ENCODE measurements at places on chromosomes 11 and 22.

DNA sequence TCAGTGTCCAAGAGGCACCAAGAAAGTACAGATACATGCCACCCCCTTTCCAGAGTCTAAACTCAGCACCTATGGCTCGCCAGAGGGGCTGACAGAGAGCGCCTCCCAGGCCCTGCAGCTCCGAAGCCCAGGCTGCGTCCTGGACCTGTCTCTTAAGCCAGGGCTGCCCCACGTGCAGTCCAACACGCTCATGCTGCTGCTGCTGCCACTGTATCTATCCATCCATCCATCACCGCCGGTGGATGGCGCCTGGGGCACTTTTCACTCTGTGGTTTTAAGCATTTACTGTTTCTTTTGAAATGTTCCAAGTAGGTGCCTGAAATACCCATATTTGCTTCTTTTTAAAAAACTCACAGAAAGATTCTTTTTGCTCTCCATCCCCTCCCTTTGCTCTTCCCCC lies 41.8 kb downstream of the MACROD1 start:
- no peak for DNase-seq

- no peak for DNase-seq
These were observed 64.1 kb upstream of the EED start for GRCh38 chr11:86180423-86180822.

GRCh38 chr11:1436468-1437039 lies 46.8 kb downstream of the BRSK2 start:
- no peak for DNase-seq

GRCh38 chr11:16114431-16114830 lies 241.9 kb downstream of the SOX6 start:
- DNase-seq: no peak

GRCh38 chr11:118057251-118058145 lies 19.4 kb upstream of the TMPRSS4 start:
- DNase-seq: no peak

DNA sequence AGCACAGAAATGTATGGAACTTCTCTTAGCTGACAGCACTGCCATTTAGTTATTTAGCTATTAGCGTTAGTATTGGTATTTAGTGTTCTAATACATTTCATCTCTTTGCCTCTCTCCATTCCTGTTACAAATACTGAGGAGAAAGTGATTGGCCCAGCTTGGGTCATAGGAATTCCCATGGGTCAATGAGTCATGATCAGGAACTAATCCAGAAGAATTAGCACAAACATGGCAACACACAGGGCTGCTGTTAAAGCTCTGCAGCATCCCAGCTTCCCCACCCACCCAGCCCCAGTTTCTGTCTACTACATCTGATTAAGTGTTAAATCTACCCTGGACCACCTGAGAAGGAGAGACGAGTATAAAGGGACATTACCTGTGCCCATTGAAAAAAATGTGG lies 36.1 kb downstream of the PDGFD start:
- DNase-seq: no peak

DNA sequence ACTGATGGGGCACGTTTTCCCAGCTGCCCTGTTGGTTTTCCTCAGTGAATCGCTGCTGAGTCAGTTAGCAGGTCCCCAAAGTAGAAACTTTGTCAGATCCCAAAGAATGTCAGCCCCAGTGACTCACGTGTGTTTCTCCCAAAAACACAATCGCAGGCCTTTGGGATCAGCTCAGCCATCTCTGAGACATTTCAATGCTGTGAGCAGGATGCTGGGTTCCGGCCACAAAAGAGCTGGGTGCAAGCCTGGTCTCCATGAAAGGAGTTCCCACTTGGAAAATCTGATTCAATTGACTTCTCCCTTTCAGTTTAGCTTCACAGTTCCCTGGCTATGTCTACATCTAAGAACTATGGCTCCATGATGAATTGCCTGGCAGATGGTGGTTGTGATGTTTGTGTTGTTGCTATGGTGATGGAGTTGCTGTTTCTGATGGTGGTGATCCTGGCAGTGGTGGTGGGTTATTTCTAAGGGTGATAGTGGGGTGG lies 28.0 kb downstream of the MYEOV start:
- DNase-seq: no peak

DNA sequence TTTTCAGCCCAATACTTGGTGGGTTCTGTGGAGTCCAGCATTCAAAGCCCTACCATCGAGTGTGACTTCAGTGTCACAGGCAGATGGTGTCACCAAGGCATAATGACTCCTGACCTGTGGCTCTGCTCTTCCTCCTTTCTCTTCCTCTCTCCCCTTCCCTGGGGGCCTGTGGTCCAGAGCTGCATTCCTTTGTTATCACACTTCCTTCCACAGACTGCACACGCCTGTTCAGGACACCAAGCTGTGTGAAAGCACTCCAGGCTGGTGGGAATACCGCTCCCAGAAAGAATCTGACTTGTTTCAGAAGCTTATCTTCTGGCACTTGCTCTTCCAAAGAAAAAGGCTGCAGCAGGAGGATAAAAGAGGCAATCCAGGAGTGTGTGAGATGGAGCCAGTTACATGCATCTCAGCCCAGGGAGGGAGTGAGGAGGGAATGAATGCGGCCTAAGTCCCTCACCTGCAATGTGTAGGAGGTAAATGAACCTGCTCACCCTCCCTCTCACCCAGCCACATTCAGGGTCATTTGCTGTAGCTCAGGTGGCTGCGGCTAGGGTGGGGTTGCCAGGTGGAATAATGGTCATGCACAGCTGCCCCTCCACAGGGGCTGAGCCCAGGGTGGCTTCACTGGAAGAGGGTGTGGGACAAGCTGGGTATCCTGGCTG lies 79.3 kb downstream of the ADAMTS15 start:
- no peak for DNase-seq

- DNase-seq: no peak
These were observed 15.7 kb upstream of the KCNJ11 start for GRCh38 chr11:17403980-17404759.

GRCh38 chr11:93905384-93905783 lies 55.0 kb upstream of the VSTM5 start:
- no peak for DNase-seq

DNA sequence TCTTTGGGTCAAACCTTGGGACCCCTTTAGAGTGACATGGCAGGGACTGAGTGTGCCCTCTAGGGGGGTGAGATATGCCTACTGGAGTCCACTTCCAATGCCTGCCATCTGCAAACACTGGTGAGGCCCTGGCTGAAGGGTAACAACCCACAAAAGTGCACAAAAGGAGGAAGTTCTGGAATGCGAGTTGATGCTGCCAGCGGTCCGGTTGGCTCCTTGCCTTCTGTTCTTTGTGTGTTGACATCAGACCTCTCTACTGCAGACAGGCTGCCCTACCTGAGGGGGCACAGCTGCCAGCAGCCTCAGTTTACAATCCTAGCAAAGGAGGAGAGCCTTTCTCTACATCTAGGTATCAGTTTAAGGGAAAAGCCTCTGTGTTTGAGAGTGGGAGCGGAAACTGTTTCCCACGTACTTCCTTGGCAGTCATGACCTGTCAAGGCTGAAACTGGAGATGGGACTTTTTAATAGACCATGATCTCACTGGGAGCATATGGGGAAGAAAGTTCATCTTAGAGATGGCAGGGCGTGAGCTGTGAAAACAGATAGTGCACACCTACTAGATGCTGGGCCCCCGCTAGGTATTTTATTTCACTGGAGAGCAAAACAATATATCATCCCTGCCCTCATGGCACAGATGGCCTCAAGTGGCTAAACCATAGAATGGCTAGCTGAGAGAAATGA lies 27.2 kb downstream of the BMAL1 start:
- no peak for DNase-seq

GRCh38 chr22:44363013-44363979 lies 50.5 kb upstream of the SHISAL1 start:
- DNase-seq: peak; percentile 74

GRCh38 chr11:129225190-129225589 lies 33.1 kb upstream of the ARHGAP32 start:
- no peak for DNase-seq

- no peak for DNase-seq
These were observed 7.2 kb downstream of the SUN2 start for GRCh38 chr22:38748487-38749136.

DNA sequence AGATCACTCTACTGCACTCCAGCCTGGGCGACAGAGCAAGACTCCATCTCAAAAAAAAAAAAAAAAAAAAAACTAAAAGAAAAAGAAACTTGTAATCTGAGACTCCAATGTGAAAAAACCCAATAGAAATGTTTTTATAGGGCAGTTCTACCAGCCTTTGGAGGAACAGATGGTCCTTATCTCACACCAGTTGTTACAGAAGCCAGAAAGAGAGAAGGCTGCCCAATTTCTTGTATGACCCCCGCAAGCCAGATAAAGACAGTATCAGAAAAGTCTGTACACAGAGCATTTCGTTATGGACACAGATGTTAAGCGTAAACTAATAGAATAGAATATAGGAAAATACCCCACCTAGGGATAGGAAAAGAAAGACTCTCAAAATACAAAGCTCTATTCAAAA lies 11.3 kb upstream of the TSGA10IP start:
- DNase-seq: no peak

GRCh38 chr11:34783816-34784317 lies 132.3 kb downstream of the APIP start:
- DNase-seq: no peak

DNA sequence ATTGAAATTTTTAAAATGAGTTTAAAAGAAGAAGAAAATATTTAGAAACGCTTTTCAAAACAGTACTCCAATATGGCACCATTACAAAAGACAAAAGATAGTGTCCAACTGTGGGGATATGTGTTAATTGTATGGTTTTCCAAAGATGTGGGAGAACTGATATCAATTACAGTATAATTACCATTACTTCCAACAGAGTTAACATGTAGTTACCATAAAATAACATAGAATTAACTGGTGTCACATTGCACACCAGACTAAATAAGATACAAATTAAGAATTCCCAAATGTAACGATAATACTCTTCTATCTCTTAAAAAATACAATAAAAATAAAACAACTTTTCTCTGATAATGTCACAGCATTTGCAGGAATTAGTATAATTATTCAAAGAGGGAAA lies 329.5 kb downstream of the SOX6 start:
- no peak for DNase-seq

DNA sequence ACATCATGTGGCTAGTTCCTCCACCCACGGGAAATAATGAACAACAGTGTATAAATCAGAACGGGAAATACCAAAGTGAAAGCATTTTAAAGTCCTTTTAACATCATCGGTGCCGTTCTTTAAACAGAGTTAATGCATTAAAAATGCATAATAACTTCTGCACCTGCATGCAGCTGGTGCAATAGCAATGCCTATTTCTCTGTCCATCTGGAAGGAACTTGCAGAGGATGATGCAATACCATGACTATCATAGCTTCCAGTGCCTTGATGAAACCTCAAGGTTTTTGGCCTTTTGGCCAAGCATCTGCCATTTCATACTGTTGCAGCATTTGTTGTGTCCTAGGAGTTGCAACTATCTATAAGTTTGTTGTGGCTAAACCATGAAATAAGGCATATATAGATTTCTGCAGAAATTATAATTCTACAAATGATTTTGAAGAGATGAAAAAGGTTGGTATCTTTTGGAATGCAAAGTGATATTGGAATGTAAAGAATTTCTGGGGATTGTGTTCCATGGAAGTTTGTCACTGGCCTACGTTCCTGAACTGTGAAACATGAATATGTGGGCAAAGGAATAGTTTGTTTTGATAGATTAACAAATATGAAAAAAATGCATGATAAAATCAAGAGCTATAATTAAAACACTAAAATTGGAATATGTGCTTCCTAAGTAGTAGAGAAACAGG lies 9.8 kb upstream of the EIF3F start:
- DNase-seq: no peak

DNA sequence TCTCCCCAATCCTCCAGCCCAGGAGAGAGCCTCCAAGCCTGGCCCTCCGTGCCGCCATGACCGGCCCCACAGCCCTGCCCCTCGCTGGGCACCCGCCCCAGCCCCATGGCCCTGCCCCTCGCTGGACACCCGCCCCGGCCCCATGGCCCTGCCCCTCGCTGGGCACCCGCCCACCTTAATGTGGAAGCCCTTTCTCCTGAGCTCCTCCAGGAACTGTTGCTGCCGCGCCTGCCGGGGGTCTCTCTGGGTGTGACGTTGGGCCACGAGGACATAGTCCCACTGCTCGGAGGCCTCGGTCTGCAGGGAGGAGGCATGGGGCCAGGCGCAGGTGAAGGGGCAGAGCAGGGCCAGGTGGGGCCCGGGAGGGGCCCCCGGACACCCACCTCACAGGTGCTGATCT lies 8.2 kb downstream of the ANO9 start:
- DNase-seq: no peak

DNA sequence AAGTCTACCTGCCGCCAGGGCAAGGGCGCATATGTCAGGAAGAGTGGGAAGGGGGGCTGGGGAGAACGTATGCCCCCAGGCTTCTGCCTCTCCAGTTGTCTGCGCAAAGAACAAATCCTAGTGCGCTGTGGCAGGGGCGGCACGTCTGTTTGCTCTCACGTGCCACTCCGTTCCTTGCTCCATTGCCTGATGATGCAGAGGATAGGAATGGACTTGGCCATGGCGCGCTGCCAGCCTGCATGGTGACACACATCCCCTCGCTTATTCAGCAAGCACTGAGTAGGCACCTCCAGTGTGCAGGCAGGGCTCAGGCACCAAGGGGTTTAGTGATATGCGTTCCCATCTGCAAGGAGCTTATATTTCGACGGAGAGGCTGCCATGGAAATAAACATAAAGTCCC lies 45.4 kb upstream of the SLC22A12 start:
- no peak for DNase-seq

GRCh38 chr22:25726241-25726640 lies 15.7 kb upstream of the MYO18B start:
- DNase-seq: no peak

GRCh38 chr22:31278626-31279326 lies 13.5 kb downstream of the PIK3IP1 start:
- no peak for DNase-seq

- no peak for DNase-seq
These were observed 119.6 kb downstream of the DYNC2H1 start for GRCh38 chr11:103228807-103229206.

DNA sequence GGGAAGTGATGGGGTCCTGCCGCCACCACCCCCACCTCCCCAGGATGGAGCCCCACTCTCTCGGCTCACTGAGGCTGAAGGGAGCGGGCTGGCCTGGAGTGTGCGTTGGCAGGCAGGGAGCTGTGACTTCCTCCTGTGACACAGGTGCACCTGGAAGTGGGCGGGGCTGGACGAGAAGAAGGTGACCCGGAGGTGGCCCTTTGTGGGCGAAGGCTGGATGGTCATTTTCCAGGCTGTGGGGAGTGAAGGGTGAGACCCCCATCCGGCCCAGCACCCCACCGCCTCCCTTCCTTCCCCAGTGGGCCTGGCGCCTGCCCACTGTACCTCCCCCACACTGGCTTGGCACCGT lies 15.3 kb downstream of the IL17REL start:
- peak; percentile 24 for DNase-seq

Data from NCI-H2029 (cell line).